ENCODE measurements at places on chromosomes 16 and 17.

- DNase-seq: no peak
Observed at GRCh38 chr16:6527646-6528045, 805.0 kb upstream of the RBFOX1 start.

DNA sequence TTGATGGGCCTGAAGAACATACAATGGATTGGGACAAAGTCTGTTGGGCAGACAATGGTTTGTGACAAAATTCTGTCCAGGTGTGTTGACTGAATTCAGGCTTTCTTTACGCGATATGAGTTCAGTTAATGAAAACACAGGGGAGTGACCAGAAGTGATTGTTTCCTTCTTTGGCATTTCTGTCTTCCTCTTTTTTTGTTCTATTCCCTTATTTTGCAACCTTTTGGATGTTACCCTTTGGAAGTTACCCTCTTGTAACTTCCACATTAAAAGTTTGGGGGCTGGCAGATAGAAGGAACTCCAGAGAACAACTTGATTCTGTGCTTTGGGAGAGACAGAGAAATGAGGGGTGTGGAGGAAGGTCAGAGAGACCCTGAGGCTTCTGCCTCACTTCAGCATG, 126.7 kb downstream of the PITPNC1 start:
- no peak for DNase-seq

- no peak for DNase-seq
Observed at GRCh38 chr16:57125376-57125775, 33.0 kb downstream of the CPNE2 start.

- DNase-seq: peak; percentile 29
Observed at GRCh38 chr17:63445571-63445953, 544 bp downstream of the CYB561 start.

GRCh38 chr17:40718930-40719329, 15.4 kb upstream of the KRT24 start:
- DNase-seq: no peak

DNA sequence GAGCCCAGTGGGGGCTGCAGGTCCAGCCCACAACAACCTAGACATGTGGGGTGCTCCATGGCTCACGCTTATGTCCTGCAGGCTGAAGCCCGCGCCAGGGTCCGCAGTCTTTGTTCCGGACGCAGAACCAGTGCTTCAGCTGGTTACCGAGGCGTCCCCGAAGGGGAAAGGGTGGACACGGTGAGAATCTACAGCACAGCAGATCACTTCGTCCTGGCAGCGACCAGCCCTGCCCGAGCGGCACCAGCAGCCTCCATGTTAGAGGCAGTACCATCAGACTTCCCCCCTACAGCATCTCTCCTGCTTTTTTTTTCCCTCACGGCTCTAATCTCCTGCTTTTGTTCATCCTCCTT, 1736.4 kb downstream of the TP53TG3F start:
- DNase-seq: no peak

GRCh38 chr16:87317750-87318644, 805 bp upstream of the C16orf95 start:
- peak; percentile 63 for DNase-seq

GRCh38 chr17:8785547-8786413, 13.4 kb downstream of the MFSD6L start:
- peak; percentile 57 for DNase-seq

DNA sequence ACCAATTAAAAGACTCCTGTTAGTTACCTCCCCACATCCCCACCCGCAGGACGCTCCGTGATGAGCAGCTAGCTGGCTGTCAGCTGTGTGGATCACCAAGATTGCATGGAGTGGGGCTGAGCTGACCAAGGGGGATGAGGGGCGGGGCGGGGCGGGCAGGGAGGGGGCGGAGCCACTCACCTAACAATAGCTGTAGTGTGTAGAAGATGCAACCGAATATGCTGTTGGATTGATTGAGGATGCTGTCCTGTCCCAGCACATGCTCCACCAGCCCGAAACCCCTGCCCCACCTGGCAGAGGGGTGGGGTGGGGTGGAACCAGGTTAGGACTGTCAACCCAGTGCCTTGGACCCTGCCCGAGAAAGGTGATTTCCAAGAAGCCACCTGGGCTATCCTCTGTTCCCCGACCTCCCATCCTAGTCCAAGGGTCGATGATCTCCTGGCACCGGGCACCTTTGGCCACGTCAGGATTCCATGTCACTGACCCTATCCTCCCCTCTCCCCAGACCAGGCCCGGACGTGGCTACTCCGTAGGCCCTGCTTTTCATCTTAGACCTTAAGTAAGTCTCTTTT, 1.4 kb downstream of the VKORC1 start:
- peak; percentile 18 for DNase-seq

- DNase-seq: no peak
Observed at GRCh38 chr17:71959154-71959553, 161.7 kb upstream of the SOX9 start.

- no peak for DNase-seq
Observed at GRCh38 chr16:84544031-84544773, 39.7 kb upstream of the MEAK7 start.

- DNase-seq: peak; percentile 45
Observed at GRCh38 chr16:15552507-15552906, 90.4 kb downstream of the MARF1 start.

- DNase-seq: no peak
Observed at GRCh38 chr17:13222975-13223374, 205.1 kb upstream of the ELAC2 start.

GRCh38 chr17:39239640-39240314, 14.0 kb upstream of the STAC2 start:
- DNase-seq: peak; percentile 69

GRCh38 chr16:54870151-54870550, 60.5 kb upstream of the IRX5 start:
- DNase-seq: no peak

DNA sequence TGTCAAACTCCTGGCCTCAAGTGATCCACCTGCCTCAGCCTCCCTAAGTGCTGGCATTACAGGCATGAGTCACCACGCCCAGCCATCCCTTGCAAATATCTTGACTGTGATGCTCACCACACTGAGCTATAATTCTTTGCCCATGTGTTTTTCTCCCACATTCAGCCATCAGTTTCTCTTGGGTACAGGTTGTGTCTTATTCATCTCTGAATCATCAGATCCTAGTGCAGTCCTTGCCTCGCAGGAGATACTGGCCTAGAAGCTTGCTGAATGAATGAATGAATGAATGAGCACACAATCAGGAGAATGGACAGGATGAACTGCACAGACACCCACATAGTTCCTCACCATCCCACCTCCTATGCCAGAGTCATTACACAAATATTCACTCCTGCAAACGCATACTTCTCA, 24.4 kb upstream of the ETV4 start:
- DNase-seq: no peak

- no peak for DNase-seq
Observed at GRCh38 chr17:78144736-78145641, 1.2 kb upstream of the C17orf99 start.

Data from activated CD4-positive, alpha-beta T cell treated with anti-CD3 and anti-CD28 coated beads, Interleukin-10, Interleukin-2, amounts not matched to agents 100 ng/mL and 50 ng/mL, durations not matched to agents 16 hours and 8 hours (primary cell).